Mesothelial cell of epicardium (in vitro differentiated cells): ENCODE measurements at places on chromosomes 1 and 21.

DNA sequence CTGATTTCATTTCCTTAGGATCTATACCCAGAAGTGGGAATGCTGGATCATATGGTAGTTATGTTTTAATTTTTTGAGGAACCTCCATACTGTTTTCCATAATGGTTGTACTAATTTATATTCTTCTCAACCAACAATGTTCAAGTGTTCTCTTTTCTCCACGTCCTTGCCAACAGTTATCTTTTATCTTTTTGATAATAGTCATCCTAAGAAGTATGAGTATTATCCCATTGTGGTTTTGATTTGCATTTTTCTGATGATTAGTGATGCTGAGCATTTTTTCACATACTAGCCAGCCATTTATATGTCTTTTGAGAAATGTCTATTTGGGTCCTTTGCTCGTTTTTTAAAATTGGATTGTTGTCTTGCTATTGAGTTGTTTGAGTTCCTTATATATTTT lies 38.5 kb downstream of the ABCD3 start:
- no peak overlapping the region for H3K27ac ChIP-seq
- no peaks in the 10 kb centered on the region for H3K27me3 ChIP-seq
- no peak overlapping the region for H3K4me3 ChIP-seq
- no peak for DNase-seq

- H3K36me3 ChIP-seq = no peaks in the 10 kb centered on the region
- no peak overlapping the region for H3K4me3 ChIP-seq
- no peak for DNase-seq
- H3K27me3 ChIP-seq = no peaks in the 10 kb centered on the region
- no peak overlapping the region for H3K27ac ChIP-seq
Observed at GRCh38 chr1:242185731-242186130, 186.8 kb upstream of the MAP1LC3C start.

DNA sequence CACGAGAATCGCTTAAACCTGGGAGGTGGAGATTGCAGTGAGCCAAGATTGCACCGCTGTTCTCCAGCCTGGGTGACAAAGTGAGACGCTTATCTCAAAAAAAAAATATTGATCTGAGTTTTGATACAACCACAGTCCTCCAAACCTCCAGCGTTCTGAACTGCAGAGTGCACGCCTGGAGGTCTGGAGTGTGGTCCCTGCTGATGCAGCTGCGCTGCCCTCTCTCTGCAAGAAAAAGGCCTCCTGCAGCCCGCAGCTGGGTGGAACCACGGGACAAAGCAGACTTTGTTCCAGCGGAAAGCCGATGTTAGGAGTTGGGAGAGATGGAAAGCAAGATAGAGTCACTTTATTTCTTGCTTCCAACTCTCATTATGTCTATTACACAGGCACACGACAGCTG lies 144.9 kb upstream of the SOD1 start:
- peaks cover 19% of the 10 kb centered on the region for H3K4me1 ChIP-seq
- no peaks in the 10 kb centered on the region for H3K36me3 ChIP-seq
- peak; percentile 47 for DNase-seq
- no peaks in the 10 kb centered on the region for H3K27me3 ChIP-seq
- H3K27ac ChIP-seq = no peak overlapping the region

GRCh38 chr1:9701665-9702064 lies 50.1 kb downstream of the PIK3CD start:
- H3K4me1 ChIP-seq = peaks cover 6% of the 10 kb centered on the region
- H3K36me3 ChIP-seq = peaks cover 2% of the 10 kb centered on the region
- DNase-seq = no peak
- H3K27ac ChIP-seq = no peak overlapping the region
- no peak overlapping the region for H3K4me3 ChIP-seq

DNA sequence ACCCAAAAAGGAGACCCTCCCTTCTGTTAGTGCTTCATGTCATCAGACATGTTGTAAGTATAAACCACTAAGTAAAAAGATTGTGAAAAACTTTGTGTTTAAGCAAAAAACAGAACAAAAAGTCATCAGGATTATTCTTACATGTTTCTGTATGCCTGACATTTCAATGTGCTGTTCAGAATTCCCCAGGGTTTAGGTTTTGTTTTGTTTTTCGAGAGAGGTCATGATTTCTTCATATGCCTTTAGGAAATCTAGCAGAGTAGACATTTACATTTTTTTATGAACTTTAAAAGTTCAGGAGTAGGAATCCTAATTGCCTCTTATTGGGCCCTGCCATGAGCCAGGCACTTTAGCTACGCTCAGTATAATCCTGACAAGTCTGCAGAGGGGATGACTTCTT lies 85.3 kb downstream of the VPS13D start:
- H3K27me3 ChIP-seq = no peaks in the 10 kb centered on the region
- peak overlapping the region; percentile 94 for H3K27ac ChIP-seq
- DNase-seq = no peak
- peaks cover 59% of the 10 kb centered on the region for H3K4me1 ChIP-seq

GRCh38 chr1:94836891-94837290 lies 16.7 kb downstream of the SLC44A3 start:
- no peak overlapping the region for H3K27ac ChIP-seq
- no peaks in the 10 kb centered on the region for H3K27me3 ChIP-seq
- no peak overlapping the region for H3K4me3 ChIP-seq
- no peaks in the 10 kb centered on the region for H3K4me1 ChIP-seq
- peaks cover 3% of the 10 kb centered on the region for H3K36me3 ChIP-seq

DNA sequence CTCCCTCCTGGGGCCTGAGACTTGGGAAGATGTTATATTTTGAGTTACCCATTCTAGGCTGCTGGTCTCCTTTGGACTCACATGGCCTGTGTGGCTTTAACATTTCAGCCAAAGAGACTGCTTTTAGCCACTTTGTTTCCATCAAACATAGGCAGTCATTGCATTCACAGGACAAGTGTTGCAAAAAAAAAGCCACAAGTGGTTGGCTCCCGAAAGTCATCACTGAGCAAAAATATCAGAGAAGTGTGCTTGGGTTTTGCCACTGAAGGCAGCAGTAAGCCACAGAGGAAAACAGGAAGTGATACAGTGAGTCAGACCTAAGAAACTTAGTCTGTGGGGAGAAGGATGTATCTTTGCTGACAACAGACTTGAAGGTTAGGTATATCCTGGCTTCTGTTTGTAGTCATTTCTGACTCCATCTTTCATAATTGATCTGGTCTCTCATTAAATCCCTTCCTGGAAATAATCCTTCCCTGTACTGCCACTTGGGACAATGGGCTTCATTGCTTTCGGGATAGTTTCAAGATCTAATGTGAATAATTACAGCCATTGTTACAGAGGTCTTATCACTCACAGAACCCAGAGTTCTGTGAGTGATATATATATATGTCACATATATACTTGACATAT lies 80.9 kb downstream of the COLGALT2 start:
- no peaks in the 10 kb centered on the region for H3K36me3 ChIP-seq
- no peak for DNase-seq
- H3K4me1 ChIP-seq = no peaks in the 10 kb centered on the region
- H3K27me3 ChIP-seq = no peaks in the 10 kb centered on the region
- H3K27ac ChIP-seq = no peak overlapping the region

DNA sequence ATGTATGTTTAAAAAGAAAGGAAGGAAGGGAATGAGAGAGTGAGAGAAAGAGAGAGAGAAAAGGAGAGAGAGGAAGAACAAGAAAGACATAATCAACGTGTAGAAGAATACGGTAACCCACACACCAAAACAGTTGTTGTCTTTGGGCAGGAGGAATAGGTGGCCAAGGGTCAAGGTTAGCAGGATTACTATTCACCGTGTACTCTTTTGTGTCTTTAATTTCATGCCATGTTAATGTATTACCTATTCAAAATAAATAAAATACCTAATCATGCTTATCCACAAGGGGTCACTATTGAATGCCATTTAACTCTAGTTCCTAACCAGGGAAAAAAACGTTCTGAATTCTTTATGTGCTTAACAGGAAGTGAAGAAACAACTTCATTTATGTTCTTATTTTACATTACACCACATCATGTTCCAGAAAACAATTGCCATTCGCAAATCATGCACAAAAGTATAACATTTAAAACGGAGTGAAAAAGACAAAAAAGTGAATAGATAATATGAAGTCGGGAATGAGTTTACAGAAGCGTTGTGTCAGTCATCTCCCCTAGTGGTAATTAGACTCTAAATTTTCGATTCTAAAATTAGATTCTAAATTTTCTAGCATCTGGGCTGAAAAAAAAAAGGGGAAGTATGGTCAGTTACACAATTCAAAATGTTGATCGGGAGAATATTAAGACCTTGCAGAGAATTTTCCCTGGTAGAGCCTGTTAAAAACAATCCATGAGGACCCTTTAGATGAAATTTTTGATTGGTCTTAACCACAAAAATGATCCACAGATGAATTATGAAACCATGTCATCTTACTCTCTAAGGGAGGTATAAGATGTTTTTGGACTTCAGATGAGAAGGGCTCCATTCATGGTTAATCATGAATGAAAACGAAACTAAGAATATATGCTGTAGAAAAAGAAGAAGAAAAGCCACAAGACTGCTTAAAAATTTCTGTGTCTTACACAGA lies 700 bp upstream of the KMO start:
- peaks cover 9% of the 10 kb centered on the region for H3K4me1 ChIP-seq
- H3K4me3 ChIP-seq = peak overlapping the region; percentile 83
- H3K36me3 ChIP-seq = no peaks in the 10 kb centered on the region
- DNase-seq = no peak
- H3K27ac ChIP-seq = peak overlapping the region; percentile 92

GRCh38 chr1:244163861-244164510 lies 112.9 kb downstream of the ZBTB18 start:
- DNase-seq = no peak
- H3K36me3 ChIP-seq = no peaks in the 10 kb centered on the region
- no peak overlapping the region for H3K4me3 ChIP-seq

- H3K27ac ChIP-seq = no peak overlapping the region
- peak overlapping the region; percentile 70 for H3K4me3 ChIP-seq
- peaks cover 11% of the 10 kb centered on the region for H3K4me1 ChIP-seq
- peaks cover 93% of the 10 kb centered on the region for H3K27me3 ChIP-seq
Observed at GRCh38 chr1:58249388-58249736, 297.2 kb downstream of the OMA1 start.

DNA sequence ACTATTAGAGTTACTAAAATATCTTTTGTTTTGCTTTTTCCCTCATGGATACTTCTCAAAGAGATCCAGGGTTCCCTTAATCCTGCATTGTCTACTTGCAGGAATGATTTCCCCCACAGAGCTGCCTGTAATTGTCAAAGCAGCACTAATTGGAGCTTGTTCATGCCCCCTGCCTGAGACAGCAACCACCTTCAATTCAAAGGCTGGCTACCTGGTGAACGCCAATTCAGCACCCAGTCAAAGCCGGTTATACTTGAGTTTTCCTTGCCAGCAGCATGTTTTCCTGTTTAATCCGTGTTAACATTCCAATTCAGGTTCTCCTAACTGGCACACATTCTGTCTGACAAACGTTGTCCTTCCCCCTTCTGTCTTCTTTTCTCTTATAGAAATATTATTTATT lies 382.9 kb downstream of the NTNG1 start:
- no peak overlapping the region for H3K4me3 ChIP-seq
- no peaks in the 10 kb centered on the region for H3K36me3 ChIP-seq
- H3K4me1 ChIP-seq = peaks cover 12% of the 10 kb centered on the region
- H3K27me3 ChIP-seq = no peaks in the 10 kb centered on the region

DNA sequence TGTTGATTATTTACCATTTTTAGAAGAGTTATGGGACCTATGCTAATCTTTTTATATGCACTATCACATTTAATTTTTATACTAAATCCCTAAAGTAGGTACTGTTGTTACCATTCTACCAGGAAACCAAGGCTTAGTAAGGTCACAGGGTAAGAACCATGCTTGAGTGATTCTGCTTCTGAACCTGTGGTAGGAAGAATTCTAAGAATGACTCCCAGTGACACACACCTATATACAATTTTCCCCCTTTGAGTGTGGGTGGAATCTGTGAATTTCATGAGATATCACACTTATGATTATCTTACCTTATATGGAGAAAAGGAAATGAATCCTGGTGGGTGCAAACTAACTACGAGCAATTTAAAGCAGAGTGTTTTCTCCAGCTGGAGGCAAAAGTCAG lies 391.0 kb downstream of the USH2A start:
- no peaks in the 10 kb centered on the region for H3K27me3 ChIP-seq
- no peaks in the 10 kb centered on the region for H3K36me3 ChIP-seq
- H3K27ac ChIP-seq = no peak overlapping the region
- H3K4me3 ChIP-seq = no peak overlapping the region
- DNase-seq = no peak

- H3K4me3 ChIP-seq = no peak overlapping the region
- no peaks in the 10 kb centered on the region for H3K36me3 ChIP-seq
- no peaks in the 10 kb centered on the region for H3K27me3 ChIP-seq
Observed at GRCh38 chr21:43366656-43367055, 60.3 kb downstream of the SIK1 start.

DNA sequence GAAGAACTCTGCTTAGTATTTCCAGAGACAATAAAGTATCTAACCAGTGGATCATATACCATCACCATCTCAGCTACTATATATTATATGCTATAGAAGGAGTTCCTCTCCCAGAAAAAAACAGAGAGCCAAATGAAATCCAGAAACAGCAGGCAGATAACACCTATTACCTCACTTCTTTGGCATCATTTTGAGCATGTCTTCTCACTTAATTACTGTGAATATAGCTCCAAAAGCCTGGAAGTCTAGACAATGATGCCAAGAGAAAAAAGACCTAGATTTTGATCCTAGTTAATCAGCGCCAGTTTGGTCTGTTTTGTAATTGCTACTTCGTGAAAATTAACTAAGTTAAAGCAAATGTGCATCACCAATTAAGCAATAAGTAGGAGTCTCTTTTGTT lies 131.3 kb downstream of the EIF4G3 start:
- no peaks in the 10 kb centered on the region for H3K27me3 ChIP-seq
- H3K27ac ChIP-seq = peak overlapping the region; percentile 33
- no peak for DNase-seq
- H3K4me3 ChIP-seq = no peak overlapping the region
- peaks cover 17% of the 10 kb centered on the region for H3K4me1 ChIP-seq
- peaks cover 6% of the 10 kb centered on the region for H3K36me3 ChIP-seq

GRCh38 chr1:22212400-22213233 lies 69.7 kb upstream of the WNT4 start:
- H3K4me1 ChIP-seq = peaks cover 31% of the 10 kb centered on the region
- H3K36me3 ChIP-seq = no peaks in the 10 kb centered on the region

- H3K27ac ChIP-seq = no peak overlapping the region
- no peaks in the 10 kb centered on the region for H3K4me1 ChIP-seq
- no peaks in the 10 kb centered on the region for H3K27me3 ChIP-seq
- no peak for DNase-seq
- no peak overlapping the region for H3K4me3 ChIP-seq
Observed at GRCh38 chr21:26307640-26308039, 137.1 kb upstream of the APP start.

- no peaks in the 10 kb centered on the region for H3K27me3 ChIP-seq
- H3K27ac ChIP-seq = no peak overlapping the region
- H3K4me1 ChIP-seq = peaks cover 9% of the 10 kb centered on the region
- no peak for DNase-seq
- H3K36me3 ChIP-seq = no peaks in the 10 kb centered on the region
- no peak overlapping the region for H3K4me3 ChIP-seq
Observed at GRCh38 chr1:21537511-21537931, 28.3 kb downstream of the ALPL start.

- no peaks in the 10 kb centered on the region for H3K27me3 ChIP-seq
- DNase-seq = no peak
- peaks cover 2% of the 10 kb centered on the region for H3K36me3 ChIP-seq
- no peak overlapping the region for H3K4me3 ChIP-seq
Observed at GRCh38 chr1:91836331-91837040, 49.5 kb downstream of the TGFBR3 start.

- H3K4me1 ChIP-seq = no peaks in the 10 kb centered on the region
- H3K36me3 ChIP-seq = peaks cover 54% of the 10 kb centered on the region
- H3K27ac ChIP-seq = no peak overlapping the region
- H3K27me3 ChIP-seq = no peaks in the 10 kb centered on the region
Observed at GRCh38 chr21:41907496-41908258, 28.5 kb upstream of the PRDM15 start.
